Heart left ventricle (tissue), 16 donors: ENCODE measurements at places on chromosomes 2 and 18. TPM values are rescaled to one million over a fixed set of nuclear protein-coding genes. Genes with fewer than 3 reads are reported as not detected.

DNA sequence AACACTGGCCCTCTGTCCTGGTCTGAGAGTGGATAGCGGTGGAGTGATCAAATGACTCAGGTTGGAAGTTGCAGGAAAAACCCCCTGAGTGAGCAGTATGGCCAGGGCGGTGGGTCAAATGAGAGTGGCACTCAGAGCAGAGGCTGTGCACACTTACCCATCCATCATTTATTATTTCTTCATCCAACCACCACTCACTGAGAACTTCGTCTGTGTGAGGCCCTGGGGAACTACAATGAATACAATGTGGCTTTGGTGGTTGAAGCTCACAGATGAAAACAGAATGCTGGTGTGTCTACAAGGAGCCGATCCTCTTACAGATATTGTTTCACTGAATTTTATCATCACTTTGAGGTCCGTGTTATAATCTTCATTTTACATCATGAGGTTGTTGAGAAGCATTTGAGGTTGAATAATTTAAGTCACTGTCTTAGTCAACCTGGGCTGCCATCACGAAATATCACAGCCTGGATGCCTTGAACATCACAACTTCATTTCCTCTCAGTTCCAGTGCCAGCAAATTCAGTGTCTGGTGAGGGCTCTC is 73.4 kb upstream of the ID2 start:
- no peaks in the 10 kb centered on the region for H3K36me3 ChIP-seq
- H3K27me3 ChIP-seq: no peaks in the 10 kb centered on the region
- no peak overlapping the region for H3K4me3 ChIP-seq
- peaks cover 9% of the 10 kb centered on the region for H3K4me1 ChIP-seq
- no peak overlapping the region for H3K27ac ChIP-seq

- no peaks in the 10 kb centered on the region for H3K36me3 ChIP-seq
- H3K4me3 ChIP-seq: no peak overlapping the region
- no peaks in the 10 kb centered on the region for H3K27me3 ChIP-seq
- H3K4me1 ChIP-seq: peaks cover 21% of the 10 kb centered on the region
- DNase-seq: no peak
- no peak overlapping the region for H3K27ac ChIP-seq
These were observed 28.8 kb upstream of the EFEMP1 start for GRCh38 chr2:55952415-55952814.

SLC14A1 gene
- 23.9 TPM for total RNA-seq

DNA sequence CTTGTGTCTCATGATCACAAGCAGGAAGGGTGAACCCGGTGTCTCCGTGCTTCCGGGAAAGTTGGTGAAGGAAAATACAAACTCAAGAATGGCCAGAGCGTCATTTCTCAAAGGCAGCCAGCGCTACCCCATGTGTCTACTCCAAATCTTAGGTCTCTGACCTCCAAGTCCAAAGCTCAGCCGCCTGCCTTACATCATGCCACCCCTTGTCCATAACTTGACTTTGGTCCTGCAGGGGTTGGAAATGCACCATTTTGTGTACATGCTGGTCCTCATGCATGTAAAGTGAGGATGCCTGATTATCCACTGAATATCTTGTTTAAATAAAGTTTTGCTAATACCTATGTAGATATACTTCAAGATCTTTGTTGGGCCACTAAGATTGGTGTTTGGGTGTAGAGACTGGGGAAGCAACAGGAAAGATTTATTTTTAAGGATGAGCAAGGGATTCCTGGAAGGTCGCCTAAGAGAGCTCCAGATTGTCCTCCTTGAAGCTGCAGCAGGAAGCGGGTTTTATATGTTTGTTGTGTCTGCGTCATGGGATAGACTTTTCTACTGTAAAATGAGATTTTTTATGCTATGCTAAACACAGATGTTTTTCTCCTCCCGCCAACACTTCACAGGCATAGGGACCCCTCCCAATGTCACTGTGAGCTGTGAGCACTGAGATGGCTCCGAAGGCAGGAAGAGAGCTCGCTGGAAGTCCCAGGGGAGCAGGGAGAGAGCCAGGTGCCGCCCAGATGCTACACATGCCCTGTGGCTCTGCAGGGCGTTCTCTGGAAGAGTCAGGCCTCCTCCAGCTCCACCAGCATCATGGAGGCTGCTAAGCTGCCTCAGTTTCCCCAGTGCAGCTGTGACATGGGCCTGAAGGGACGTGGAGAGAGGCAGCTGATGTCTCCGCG is 176.2 kb upstream of the HDAC4 start:
- DNase-seq: no peak
- no peaks in the 10 kb centered on the region for H3K4me1 ChIP-seq
- no peak overlapping the region for H3K27ac ChIP-seq
- H3K27me3 ChIP-seq: no peaks in the 10 kb centered on the region

GRCh38 chr2:68936889-68937288 is 15.8 kb downstream of the GKN2 start:
- no peaks in the 10 kb centered on the region for H3K36me3 ChIP-seq
- DNase-seq: no peak
- no peak overlapping the region for H3K27ac ChIP-seq
- H3K27me3 ChIP-seq: no peaks in the 10 kb centered on the region
- no peak overlapping the region for H3K4me3 ChIP-seq
- no peaks in the 10 kb centered on the region for H3K4me1 ChIP-seq

GRCh38 chr2:5409898-5410381 is 282.2 kb upstream of the SOX11 start:
- H3K27ac ChIP-seq: no peak overlapping the region
- no peaks in the 10 kb centered on the region for H3K27me3 ChIP-seq
- DNase-seq: no peak
- no peaks in the 10 kb centered on the region for H3K4me1 ChIP-seq
- no peaks in the 10 kb centered on the region for H3K36me3 ChIP-seq

AGXT gene
- not detected for total RNA-seq

- no peak overlapping the region for H3K4me3 ChIP-seq
- no peaks in the 10 kb centered on the region for H3K36me3 ChIP-seq
- H3K4me1 ChIP-seq: no peaks in the 10 kb centered on the region
- no peak overlapping the region for H3K27ac ChIP-seq
- no peaks in the 10 kb centered on the region for H3K27me3 ChIP-seq
These were observed 17.2 kb upstream of the ASXL3 start for GRCh38 chr18:33560686-33561370.

DNA sequence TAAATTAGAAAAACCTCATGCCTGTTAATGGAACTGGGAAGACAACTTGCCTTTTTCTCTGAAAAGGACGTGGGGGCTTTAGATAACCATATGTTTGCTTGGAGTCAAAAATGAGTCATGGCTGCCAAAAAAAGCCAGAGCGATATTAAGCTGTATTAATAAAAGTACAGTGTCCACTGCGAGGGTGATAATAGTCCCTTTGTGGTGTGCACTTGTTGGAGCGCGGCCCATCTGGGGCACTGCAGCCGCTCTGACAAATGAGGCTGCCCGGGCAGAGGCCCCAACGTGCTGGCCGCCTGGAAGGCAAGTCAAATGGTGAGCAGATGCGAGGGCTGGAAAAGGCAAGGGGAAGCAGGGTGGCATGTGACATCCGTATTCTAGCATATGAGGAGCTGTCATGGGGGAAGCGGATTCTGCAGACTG is 103.3 kb upstream of the NCK2 start:
- H3K27ac ChIP-seq: no peak overlapping the region
- H3K27me3 ChIP-seq: no peaks in the 10 kb centered on the region
- no peak for DNase-seq
- H3K4me1 ChIP-seq: no peaks in the 10 kb centered on the region
- no peaks in the 10 kb centered on the region for H3K36me3 ChIP-seq

- H3K27me3 ChIP-seq: no peaks in the 10 kb centered on the region
- no peaks in the 10 kb centered on the region for H3K4me1 ChIP-seq
- no peak overlapping the region for H3K27ac ChIP-seq
- no peak overlapping the region for H3K4me3 ChIP-seq
- no peak for DNase-seq
These were observed 26.1 kb upstream of the FAM237A start for GRCh38 chr2:206616151-206616550.

- no peaks in the 10 kb centered on the region for H3K27me3 ChIP-seq
- H3K4me3 ChIP-seq: no peak overlapping the region
- H3K36me3 ChIP-seq: peaks cover 31% of the 10 kb centered on the region
- no peak overlapping the region for H3K27ac ChIP-seq
- no peak for DNase-seq
These were observed 13.3 kb downstream of the ACKR3 start for GRCh38 chr2:236582968-236583367.

FEV gene
- total RNA-seq: not detected

GRCh38 chr18:46130061-46130460 is 25.9 kb downstream of the HAUS1 start:
- no peaks in the 10 kb centered on the region for H3K27me3 ChIP-seq
- no peak for DNase-seq
- H3K36me3 ChIP-seq: peaks cover 28% of the 10 kb centered on the region
- no peak overlapping the region for H3K4me3 ChIP-seq
- no peak overlapping the region for H3K27ac ChIP-seq

SP5 gene
- 1.4 TPM for total RNA-seq

GRCh38 chr2:195891081-195891480 is 177.6 kb downstream of the DNAH7 start:
- no peaks in the 10 kb centered on the region for H3K4me1 ChIP-seq
- no peaks in the 10 kb centered on the region for H3K27me3 ChIP-seq
- no peak overlapping the region for H3K4me3 ChIP-seq

- no peaks in the 10 kb centered on the region for H3K27me3 ChIP-seq
- peaks cover 4% of the 10 kb centered on the region for H3K4me1 ChIP-seq
- no peak overlapping the region for H3K4me3 ChIP-seq
- no peak overlapping the region for H3K27ac ChIP-seq
- no peaks in the 10 kb centered on the region for H3K36me3 ChIP-seq
These were observed 489.3 kb downstream of the SOX11 start for GRCh38 chr2:6181525-6181924.

DNA sequence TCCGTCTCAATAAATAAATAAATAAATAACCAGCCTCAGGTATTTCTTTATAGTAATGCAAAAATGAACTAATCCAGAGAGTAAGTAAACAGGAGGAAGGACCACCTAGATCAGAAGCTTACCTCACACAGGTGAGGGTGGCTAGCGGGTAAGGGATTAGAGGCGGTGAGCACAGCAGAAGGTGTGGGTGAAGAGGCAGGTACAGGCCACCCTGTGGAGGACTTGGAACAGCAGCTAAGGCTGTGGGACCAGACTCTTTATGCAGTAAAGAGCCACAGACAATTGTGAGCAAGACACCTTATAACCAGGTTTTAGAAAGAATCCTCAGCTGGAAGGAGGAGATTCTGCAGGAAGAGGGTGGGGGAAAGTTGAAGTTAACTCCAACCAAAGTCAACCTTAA is 34.2 kb upstream of the TTR start:
- H3K4me3 ChIP-seq: no peak overlapping the region
- DNase-seq: no peak
- no peaks in the 10 kb centered on the region for H3K36me3 ChIP-seq
- no peaks in the 10 kb centered on the region for H3K27me3 ChIP-seq
- H3K27ac ChIP-seq: no peak overlapping the region
- no peaks in the 10 kb centered on the region for H3K4me1 ChIP-seq

ACOXL gene
- not detected for total RNA-seq

GRCh38 chr18:4842751-4843150 is 354.3 kb downstream of the AKAIN1 start:
- no peaks in the 10 kb centered on the region for H3K36me3 ChIP-seq
- no peak for DNase-seq
- H3K4me1 ChIP-seq: no peaks in the 10 kb centered on the region

SRD5A2 gene
- total RNA-seq: not detected

ZAP70 gene
- not detected for total RNA-seq
